Right atrium auricular region (tissue), 2 donors: ENCODE measurements at places on chromosomes 5 and 9. TPM values are rescaled to one million over a fixed set of nuclear protein-coding genes. Genes with fewer than 3 reads are reported as not detected.

Gene NIPAL4
- not detected for total RNA-seq

GRCh38 chr9:34957492-34958410 lies at the start of gene PHF24:
PHF24 (plus strand) TSS chr9:34958285; CDS start chr9:34971299, 13,014 bp downstream.
- DNase-seq = no peak

DNA sequence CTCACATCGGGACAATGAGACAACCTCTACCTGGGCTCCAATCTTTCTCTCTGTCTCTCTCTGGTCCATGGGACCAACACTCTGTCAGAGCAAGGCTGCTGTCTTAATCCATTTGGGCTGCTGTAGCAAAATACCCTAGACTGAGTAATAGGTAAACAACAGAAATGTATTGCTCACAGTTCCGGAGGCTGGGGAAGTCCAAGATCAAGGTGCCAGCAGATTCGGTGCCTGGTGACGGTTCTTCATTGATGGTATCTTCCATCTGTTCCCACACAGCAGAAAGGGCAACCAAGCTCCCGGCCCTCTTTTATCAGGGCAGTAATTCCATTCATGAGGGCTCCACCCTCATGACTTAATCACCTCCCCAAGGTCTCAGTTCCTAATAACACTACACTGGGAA lies 61.3 kb upstream of the SPOCK1 start:
- no peak for DNase-seq

DNA sequence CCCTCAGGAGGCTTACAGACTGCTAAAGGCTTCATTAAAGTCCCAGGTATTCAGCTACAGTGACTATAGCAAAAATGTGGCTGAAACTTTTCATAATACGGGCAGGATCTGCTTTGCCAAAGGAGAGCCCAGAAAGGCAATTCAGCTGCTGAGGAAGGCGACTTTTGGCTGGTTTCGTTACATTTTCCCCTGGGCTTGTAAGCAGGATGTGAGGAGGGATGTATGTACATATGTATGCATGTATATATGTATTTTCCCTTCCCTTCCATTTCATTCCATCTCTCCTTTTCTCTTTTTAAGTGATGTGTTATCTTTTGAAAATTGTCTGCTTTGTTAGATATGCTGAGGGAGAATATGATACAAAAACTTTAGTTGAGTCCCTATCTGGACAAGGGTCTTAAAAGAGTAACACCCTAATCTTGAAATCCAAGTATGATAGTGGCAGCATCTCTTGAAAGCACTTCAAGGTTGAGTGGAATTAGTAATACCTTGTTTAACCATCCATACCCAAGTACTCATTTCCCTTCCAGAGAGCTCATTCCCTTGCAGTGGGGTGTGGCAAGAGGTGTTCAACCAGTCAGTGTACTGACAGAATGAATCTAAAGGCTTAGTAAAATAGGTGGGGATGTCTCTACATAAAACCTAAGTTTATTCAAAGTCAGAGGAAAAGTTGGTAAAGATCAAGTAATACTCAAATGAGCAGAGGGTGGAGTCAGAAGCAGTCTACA lies 28.7 kb downstream of the RAD1 start:
- no peak for DNase-seq

DNA sequence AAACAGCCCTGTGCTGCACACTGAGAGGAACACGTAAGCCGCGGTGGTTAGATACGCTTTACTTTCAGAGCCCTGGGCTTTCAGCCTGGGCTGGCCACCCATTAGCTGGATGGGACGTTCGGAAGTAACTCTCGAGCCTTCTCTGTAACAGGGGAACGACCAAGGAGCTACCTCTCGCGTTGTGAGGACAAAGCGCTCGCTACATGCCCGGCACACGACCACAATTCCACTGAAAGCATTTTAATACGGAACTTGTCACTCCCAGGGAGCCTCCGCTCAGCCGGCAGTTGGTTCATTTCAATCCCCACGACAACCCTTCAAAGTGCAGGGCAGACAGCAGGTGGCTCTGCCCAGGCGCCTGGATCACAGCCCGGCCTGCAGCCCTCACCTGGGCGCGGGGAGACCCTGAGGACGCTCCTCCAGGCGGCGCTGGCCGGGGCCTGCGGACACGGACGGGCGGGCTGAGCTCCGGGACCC lies 368 bp downstream of the SURF1 start:
- DNase-seq = no peak

DNA sequence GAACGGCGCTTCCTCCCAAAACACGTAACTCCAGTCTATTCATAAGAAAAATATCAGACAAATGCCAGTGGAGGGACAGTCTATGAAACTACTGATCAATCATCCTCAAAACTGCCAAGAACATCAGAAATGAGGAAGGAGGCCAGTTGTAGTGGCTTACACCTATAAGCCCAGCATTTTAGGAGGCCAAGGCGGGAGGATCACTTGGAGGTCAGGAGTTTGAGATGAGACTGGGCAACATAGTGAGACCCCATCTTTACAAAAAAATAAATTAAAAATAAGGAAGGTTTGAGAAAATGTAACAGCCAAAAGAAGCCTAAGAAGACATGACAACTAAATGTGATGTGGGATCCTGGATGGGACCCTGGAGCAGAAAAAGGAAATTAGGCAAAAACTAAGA lies 58.9 kb upstream of the MIER3 start:
- no peak for DNase-seq

Gene BSPRY
- total RNA-seq = 0.48 TPM

Gene NLN
- 7.2 TPM for total RNA-seq

DNA sequence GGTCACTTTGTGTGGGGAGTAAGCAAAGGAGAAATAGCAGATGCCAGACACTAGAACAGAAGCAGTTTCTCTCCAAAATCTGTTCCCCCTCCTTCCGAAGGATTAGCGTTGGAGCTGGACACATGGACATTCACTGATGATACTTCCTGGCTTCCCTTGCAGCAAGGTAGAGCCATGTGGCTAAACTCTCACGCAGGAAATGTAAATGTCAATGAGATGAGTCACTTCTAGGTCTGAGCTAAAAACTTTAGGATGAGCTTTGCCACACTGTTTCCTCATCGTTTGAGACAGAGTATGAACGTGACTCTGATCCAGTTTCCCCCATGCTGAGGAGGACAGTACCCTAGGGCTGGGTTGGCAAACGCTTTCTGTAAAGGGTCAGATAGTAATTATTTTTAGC lies 5.1 kb downstream of the BHMT2 start:
- DNase-seq = no peak

Gene RASGEF1C
- total RNA-seq = 0.67 TPM
